G401 (cell line): ENCODE measurements at places on chromosomes 5 and 9. TPM values are rescaled to one million over a fixed set of nuclear protein-coding genes. Genes with fewer than 3 reads are reported as not detected.

The AJM1 gene
- total RNA-seq = 0.49 and 1.1 TPM in 2 replicates

The COL15A1 gene
- not detected in 2 replicates for total RNA-seq

The ADAMTS2 gene
- total RNA-seq = not detected in 2 replicates

The TPPP gene
- 0.62 and 1.2 TPM in 2 replicates for total RNA-seq

The NIPAL4 gene
- total RNA-seq = 0.18 and 0.58 TPM in 2 replicates

The GPX8 gene
- total RNA-seq = 45.8 and 64.4 TPM in 2 replicates

The C9orf153 gene
- 0.07 TPM in 1 of 2 replicates, not detected in the other for total RNA-seq

The PCDH1 gene
- total RNA-seq = 1.2 and 1.8 TPM in 2 replicates

The SLC22A5 gene
- 5.3 and 5.4 TPM in 2 replicates for total RNA-seq

The RPL35 gene
- 2,015 and 3,321 TPM in 2 replicates for total RNA-seq

The ARHGEF37 gene
- not detected in 2 replicates for total RNA-seq

The TAF1L gene
- total RNA-seq = under 0.01 and 0.03 TPM in 2 replicates

The PDE6A gene
- not detected in 2 replicates for total RNA-seq

- DNase-seq = no peak
Measured at GRCh38 chr9:36924071-36924470, 110.0 kb downstream of the PAX5 start.

DNA sequence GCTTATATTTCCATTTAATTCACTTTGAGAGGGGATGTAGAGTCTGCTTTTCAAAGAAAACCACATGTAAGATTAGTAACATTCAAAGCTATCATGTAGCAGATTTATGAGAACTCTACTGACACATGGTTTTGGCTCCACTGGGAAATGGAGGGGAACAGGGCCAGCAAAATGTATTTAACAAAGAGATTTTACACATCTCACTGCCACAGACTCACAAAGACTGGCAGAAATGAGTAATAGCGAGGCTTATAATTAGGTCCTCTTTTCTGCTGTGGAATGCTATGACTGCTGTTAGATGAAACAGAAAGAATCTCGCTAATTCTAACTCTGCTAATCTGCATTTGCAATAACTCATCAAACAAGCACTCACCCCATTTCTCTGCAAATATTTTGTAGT, 4.5 kb downstream of the DAP start:
- no peak for DNase-seq

- no peak for DNase-seq
Measured at GRCh38 chr5:66889056-66889455, 292.9 kb downstream of the MAST4 start.

- DNase-seq = no peak
Measured at GRCh38 chr9:99614341-99614740, 207.3 kb upstream of the NR4A3 start.

GRCh38 chr5:173623296-173623771, 6.9 kb upstream of the BOD1 start:
- DNase-seq = no peak

DNA sequence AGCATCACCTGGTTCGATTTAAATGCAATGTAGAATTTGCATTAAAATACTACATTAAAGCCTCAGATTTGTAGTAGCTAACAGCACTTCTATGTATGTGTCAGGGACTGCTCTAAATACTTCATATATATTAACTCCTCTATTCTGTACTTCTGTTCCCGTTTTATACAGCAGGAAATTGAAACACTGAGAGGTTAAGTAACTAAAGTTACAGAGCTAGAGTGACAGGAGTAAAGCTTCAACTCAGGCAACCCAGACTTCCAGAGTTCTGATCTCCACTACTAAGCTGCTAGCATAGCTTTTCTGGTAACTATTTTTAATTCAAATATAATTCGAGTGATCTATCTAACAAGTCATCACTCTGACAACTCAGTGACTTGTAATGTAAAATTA, 619 bp upstream of the APC start:
- peak; percentile 35 for DNase-seq

GRCh38 chr9:84819491-84819991, 150.0 kb downstream of the NTRK2 start:
- DNase-seq = no peak

- DNase-seq = no peak
Measured at GRCh38 chr9:113888336-113888735, 12.2 kb downstream of the ZNF618 start.

GRCh38 chr9:99239341-99240060, 17.4 kb downstream of the SEC61B start:
- DNase-seq = no peak

GRCh38 chr5:125348221-125348692, 601.8 kb upstream of the ZNF608 start:
- DNase-seq = peak; percentile 74

- DNase-seq = no peak
Measured at GRCh38 chr9:95947118-95947517, 71.6 kb downstream of the ERCC6L2 start.

GRCh38 chr9:35490155-35490909, 421 bp downstream of the RUSC2 start:
- peak; percentile 64 for DNase-seq

GRCh38 chr5:175478384-175479124, at the start of gene SFXN1:
Gene SFXN1 (plus strand): TSS chr5:175478560. CDS start chr5:175492104, 13,544 bp downstream.
- peak; percentile 84 for DNase-seq

DNA sequence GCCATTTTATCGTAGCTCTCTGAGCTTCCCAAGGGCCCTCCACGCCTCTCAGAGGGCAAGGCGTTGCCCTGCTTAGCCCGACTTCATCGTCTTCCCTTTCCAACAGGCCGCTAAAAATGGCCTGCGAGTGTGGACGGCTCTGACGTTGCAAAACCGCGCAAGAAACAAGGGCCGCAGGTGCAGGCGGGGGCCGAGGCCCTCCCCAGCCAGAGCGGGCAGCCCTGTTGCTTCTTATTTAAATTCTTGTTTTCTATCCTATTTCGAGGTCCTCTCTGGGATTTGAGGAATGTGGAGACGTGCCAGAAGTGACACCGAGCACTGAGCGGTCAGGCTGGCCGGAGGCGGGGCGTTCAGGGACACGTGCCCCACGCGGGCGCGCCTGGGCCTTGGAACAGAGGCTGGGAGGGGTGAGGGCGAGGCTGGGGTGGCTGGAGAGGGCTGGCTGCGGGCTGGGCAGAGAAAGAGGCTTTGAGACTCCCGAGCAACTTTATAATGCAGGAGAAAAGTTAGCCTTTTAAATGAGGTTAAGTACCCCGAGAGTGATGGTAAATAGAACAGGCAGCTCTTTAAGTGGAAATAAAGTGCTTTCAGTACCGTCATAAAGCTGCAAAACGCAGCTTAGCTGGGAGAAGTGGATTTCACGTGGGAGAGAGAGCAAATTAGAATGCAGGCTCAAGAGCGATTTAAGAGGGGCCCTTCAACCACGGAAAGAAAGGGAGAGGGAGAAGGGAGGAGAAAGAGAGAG, 243.6 kb downstream of the AUH start:
- peak; percentile 76 for DNase-seq

DNA sequence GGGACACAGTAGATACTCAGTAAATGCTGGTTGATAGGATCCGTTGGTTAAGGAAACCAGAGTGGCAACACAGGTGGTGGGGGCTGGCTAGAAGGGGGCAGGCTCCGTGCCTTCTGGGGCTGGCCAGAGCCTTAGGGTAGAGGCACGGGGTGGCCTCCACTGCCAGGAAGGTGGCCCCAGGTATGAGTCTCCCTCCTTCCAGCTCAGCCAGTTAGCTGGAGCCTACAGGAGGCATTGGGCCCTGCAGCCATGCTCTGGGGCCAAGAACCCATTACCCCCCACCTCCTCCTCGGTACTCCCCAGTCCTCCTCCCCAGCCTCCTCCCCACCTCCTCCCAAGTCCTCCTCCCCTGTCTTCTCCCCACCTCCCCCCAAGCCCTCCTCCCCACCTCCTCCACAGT, 27.7 kb downstream of the CXXC5 start:
- no peak for DNase-seq

DNA sequence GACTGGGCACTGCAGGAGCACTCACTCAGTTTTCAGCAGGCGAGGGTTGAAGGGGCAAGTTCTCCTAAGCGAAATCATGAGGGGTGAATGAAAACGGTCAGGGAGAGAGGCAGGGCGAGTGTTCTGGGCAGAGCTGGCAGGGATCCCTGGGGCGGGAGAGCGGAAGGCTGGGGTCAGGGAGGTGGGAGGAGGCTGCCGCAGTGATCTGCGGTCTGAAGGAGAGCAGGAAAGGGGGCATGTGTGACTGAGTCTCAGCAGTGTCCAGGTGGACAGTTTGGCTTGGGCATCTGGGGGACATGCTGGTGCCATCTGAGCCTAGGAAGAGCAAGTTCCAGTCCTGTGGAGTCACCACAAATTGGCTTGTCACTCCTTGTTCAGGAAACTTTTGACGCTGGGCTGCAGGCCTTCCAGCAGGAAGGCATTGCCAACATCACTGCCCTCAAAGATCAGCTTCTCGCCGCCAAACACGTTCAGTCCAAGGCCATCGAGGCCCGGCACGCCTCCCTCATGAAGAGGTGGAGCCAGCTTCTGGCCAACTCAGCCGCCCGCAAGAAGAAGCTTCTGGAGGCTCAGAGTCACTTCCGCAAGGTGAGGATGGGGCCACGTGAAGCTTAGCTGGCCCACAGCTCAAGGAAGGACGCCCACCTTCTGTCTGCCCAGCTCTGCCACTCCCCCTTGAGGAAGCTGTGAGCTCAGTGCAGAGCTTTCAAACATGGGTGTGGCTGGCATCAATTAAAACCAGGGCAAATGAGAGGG, 31.1 kb downstream of the DYNC2I2 start:
- DNase-seq = peak; percentile 70

- DNase-seq = no peak
Measured at GRCh38 chr9:108245901-108246300, 609.9 kb downstream of the ACTL7B start.

- peak; percentile 67 for DNase-seq
Measured at GRCh38 chr5:170552621-170553115, 48.8 kb downstream of the KCNIP1 start.

GRCh38 chr5:14913096-14913495, 41.5 kb upstream of the ANKH start:
- DNase-seq = no peak

DNA sequence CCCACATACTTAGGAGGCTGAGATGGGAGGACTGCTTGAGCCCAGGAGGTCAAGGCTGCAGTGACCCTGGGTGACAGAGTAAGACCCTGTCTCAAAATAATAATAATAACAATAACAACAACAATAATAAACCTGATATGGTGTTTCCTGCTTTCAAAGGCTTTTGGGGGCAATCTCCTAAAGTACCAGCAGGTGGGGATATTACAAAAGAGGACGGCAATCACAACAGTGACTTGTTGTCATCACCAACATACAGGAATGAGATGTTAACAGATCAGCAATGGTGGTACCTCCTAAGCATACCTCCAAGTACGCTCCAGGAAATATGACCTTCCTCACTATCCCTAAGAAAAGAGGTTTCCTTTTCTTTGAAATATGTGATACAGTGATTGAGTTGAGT, 91.1 kb upstream of the RNF180 start:
- peak; percentile 6 for DNase-seq

DNA sequence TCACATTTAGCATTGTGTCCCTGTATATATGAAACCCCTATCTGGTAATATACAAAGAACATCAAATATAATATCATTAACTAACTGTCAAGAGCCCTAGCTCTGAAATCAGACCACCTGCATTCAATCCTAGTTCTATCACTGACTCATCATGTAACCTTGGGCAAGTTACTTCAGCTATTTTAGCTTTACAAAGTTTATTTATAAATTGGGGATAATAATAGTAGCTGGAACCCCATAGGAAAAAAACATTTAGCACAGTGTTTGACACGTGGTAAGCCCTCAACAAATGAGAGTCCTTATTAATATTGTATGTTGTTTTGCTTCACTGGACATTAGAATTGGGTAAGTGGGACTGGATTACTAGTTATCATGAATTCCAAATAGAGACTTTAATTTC, 157.5 kb downstream of the EBF1 start:
- no peak for DNase-seq

DNA sequence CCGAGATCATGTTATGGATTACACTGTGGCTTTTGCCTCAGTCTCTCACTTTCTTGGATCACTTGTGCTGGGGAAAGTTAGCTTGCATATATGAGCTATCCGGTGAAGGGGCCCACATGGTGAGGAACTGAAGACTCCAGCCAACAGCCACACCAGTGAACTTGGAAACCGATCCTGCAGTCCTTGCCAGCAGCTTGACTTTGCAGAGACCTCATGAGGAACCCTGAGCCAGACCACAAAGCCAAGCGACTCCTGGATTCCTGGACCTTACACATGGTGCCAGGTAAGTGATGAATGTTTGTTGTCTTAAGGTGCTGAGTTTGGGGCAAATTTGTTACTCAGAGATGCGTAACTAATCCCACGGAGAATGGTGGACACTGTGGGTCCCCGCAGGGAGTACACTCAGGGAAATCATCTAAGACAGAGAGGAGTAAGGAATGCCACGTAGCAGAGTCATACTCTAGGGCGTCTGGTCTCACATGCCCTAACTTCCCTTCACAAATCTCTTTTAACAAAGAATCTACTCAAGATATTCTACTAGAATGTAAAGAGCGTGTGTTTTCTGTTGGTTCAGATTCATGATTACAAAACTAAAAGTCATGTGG, 76.5 kb upstream of the PJA2 start:
- no peak for DNase-seq

DNA sequence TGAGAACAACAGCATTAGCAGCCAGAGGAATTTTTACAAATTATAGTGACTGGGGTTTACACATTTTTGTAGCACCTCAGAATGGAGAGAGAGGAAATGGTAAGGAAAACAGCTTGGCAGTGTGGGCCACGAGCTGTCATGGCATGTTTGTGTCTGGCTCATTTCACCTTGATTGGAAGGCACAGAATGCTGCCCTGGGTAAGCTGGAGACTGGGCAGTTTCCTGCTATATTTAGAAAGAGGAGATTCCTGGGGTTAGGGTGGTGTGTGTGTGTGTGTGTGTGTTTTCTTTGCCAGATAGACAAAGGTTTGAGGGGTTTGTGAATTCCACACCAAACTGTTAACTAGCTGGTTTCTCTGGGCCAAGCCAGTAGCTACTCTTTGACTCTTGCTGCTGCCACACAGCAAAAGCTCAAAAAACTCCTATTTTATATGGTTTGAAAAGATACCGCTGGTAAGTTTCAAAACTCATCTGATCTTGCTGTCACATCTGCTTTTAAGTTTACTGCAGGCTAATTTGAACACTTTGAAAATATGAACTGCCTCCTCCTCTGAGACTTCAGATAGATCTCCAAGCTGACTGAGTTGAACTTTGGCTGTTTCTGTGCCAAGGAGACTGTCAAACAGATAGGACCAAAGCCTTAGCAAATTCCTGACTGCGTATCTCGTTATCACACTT, 9.1 kb downstream of the ARHGAP26 start:
- DNase-seq = peak; percentile 96

GRCh38 chr5:126508962-126509279, 85.7 kb downstream of the GRAMD2B start:
- no peak for DNase-seq

DNA sequence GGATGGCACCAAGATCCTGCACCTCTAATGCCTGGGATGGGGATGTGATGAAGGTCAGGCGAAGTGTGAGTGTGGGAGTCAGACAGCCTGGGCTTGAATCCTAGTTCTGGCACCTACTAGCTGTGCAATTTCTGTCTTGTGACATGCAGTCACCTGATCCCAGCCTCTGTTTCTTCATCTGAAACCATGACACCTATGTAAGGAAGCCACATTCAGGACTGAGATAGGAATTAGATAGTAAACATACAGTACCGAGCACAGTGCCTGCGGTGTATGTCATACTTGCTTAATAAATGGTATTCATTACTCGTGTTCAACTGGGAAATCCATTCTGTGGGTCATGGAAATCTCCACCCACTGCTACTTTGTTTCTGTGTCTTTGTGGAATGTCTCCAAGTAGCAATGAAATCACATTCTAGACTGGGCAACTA, 140.6 kb upstream of the STC2 start:
- no peak for DNase-seq
